ENCODE measurements at places on chromosomes 7 and 10. TPM values are rescaled to one million over a fixed set of nuclear protein-coding genes. Genes with fewer than 3 reads are reported as not detected.
A peak's percentile ranks its signal among the peaks of the same experiment; 100 is the strongest.

Gene BEND7
- total RNA-seq = not detected

GRCh38 chr7:92448205-92448747 is 994 bp downstream of the GATAD1 start:
- DNase-seq = peak; percentile 70

Gene NT5C3A
- total RNA-seq = 55.3 TPM

- no peak for DNase-seq
Observed at GRCh38 chr7:134155871-134156270, 28.7 kb downstream of the LRGUK start.

Data from OCI-LY7 (cell line).